ENCODE measurements at places on chromosomes 6 and 20.

GRCh38 chr6:120320481-120321162, 971.1 kb upstream of the MAN1A1 start:
- no peak for DNase-seq

GRCh38 chr20:36504295-36504694, 37.0 kb upstream of the MYL9 start:
- no peak for DNase-seq

- no peak for DNase-seq
Observed at GRCh38 chr6:87822011-87822410, 120.0 kb upstream of the AKIRIN2 start.

DNA sequence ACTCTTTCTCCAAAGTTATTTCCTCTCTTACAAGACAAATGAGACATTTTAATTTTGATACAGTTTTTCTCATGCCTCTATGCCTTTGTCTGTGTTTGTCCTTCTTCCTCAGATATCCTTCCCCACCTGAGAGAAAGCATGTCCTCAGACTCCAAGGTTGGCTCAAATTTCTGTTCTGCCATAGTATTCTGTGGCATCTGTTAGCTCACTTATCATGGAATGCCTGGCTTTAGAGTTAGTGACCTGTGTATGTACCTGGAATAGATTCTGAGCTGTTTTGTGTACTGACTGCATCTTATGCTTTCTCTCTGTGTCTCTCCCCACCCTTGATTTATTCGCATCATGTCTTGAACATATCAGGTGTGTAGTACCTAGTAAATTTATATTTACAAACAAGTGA, 90.0 kb downstream of the CENPW start:
- no peak for DNase-seq

DNA sequence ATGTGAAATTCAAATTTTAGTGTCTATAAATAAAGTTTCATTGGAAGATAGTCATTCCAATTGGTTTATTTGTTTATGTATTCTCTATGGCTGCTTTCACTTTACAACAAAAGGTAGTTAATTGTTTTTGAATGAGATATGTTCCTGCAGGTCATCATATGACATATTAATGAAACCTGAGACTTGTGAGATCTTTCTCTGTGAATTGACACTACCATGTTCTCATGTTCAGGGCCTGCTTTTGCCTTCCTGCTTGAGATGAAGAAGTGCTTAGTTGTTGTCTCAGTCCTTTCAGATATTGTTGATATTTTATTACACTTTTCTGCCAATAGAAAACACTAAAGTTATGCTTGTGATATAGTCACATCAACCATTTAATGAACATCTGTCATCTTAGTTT, 132.5 kb downstream of the UTRN start:
- no peak for DNase-seq

DNA sequence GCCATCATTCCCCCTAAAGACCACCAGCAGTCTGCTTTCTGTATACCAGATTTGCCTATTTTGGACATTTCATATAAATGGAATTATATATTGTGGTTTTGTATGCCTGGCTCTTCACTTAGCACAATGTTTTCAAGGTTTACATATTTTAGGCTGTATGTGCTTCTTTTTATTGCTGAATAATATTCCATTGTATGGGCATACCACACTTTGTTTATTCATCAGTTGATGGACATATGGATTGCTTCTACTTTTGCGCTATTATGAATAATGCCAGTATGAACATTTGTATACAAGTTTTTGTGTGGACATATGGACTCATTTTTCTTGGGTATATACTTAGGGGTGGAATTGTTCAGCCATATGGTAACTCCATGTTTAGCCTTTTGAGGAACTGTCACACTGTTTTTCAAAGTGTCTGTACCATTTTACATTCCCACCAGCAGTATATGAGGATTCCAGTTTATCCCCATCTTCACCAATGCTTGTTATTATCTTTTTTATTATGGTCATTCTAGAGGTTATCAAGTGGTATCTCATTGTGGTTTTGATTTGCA, 12.7 kb downstream of the L3MBTL1 start:
- no peak for DNase-seq

GRCh38 chr6:30769853-30770524, 25.6 kb upstream of the IER3 start:
- no peak for DNase-seq

DNA sequence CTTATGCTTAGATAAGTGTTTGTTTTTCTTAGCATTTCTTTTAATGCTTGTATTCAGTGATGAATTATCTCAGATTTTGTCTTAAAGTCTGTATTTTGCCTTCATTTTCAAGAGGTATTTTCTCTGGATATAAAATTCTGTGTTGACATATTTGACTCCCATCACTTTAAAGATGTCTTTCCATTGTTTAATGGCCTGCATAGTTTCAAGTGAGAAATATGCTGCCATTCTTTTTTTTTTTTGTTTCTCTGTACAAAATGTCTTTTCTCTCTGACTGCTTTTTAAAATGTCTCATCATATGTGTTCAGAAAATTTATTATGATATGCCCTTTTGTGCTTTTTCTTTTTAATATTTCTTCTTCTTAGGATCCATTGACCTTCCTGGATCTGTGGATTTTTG, 578.0 kb upstream of the NOX3 start:
- no peak for DNase-seq

DNA sequence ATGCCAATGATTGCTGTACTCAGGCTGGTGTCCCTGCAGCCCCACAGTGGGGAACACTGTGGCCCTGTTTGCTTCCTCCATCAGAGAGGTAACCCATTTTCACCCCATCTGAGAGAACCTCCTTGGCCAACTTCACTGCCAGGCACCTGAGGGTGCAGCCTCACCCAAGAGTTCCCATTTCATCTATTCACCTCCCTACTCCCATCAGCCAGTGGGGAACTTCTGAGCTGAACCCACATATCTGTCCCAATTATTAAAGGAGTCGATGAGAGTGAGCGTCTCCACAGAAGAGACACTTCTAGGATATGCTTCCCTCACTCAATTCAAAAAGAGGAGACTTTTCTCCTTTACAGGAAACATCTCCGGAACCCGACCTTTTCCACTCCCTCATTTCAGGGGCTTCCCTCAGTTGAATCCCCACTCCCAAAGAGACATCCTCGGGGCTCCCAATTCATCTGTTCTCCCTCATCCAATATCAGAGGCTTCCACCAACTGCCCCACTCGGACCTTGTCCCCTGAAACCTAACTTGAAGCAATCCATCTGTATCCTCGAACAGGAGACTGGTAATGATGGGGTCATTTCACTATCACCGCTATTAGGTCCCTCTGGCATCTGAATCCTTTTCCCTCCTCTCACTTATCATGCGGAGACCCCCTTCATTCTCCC, 988 bp downstream of the UBE2V1 start:
- DNase-seq: no peak

GRCh38 chr6:39892490-39893129, 41.7 kb downstream of the MOCS1 start:
- peak; percentile 76 for DNase-seq

GRCh38 chr6:138455746-138456400, 43.4 kb downstream of the NHSL1 start:
- no peak for DNase-seq

GRCh38 chr6:20802596-20802995, 268.3 kb downstream of the CDKAL1 start:
- no peak for DNase-seq

- no peak for DNase-seq
Observed at GRCh38 chr6:152462716-152463115, 174.4 kb downstream of the SYNE1 start.

DNA sequence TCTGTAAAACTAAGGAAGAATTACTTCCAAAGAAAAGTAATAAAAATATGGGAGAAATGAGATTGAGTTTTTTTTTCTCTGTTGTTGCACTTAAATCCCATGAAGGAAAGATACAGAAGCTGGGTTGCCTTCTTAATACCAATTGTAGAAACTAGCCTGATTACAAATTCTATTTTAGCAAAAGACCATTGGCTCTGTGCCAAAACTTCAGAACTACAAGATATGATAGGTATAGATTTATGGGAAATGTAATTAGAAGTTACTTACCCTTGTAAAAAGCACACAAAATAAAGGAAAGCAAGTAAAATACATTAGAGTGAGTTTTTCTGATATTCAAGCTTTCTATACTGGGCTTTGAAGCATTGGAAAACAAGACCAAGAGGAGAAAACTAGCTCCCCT, 73.5 kb upstream of the SCGN start:
- DNase-seq: no peak

DNA sequence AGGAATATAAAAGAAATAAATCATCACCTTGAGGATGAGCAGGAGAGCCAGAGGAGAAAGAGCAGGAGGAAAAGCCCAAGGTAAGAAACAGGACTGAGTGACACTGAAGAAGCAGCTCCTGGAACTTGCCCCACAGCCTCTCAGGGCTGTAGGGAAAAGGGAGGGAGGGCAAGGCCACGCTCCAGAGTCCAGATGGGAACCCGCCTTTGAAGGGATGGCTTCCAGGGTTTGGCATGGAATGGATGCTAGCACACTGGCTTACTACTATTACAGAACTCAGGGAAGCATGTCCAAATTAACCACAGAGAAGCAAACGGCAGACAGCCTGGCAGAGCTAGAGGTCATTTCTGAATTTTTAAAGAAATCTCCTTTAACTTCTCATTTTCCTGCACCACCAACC, 26.8 kb downstream of the RALGAPA2 start:
- DNase-seq: no peak

DNA sequence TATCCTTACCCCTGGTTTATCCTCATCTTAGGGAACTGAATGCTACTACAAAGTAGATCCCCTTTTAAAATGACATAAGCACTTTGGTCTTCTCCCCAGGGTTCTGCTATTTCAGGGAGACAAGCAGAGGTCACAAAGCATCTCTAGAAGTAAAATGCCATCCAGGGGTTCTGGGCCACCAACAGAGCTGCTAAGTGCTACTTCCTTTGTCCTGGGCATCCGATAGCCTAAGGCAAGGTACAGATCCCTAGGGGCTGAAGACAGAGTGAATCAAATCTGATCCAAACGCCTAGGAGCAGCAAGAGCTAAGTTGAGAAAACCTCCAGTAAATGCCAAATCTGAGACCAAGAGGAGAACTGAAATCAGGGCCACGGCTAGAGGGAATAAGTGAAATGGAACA, 161.2 kb downstream of the PTPRT start:
- no peak for DNase-seq

- no peak for DNase-seq
Observed at GRCh38 chr20:52168116-52168515, 23.5 kb downstream of the ZFP64 start.

- no peak for DNase-seq
Observed at GRCh38 chr20:43973231-43973630, 58.6 kb downstream of the TOX2 start.
